ENCODE measurements at places on chromosomes 11 and 22.

GRCh38 chr11:65454311-65454695 is 31.7 kb downstream of the NEAT1 start:
- no peak for DNase-seq

DNA sequence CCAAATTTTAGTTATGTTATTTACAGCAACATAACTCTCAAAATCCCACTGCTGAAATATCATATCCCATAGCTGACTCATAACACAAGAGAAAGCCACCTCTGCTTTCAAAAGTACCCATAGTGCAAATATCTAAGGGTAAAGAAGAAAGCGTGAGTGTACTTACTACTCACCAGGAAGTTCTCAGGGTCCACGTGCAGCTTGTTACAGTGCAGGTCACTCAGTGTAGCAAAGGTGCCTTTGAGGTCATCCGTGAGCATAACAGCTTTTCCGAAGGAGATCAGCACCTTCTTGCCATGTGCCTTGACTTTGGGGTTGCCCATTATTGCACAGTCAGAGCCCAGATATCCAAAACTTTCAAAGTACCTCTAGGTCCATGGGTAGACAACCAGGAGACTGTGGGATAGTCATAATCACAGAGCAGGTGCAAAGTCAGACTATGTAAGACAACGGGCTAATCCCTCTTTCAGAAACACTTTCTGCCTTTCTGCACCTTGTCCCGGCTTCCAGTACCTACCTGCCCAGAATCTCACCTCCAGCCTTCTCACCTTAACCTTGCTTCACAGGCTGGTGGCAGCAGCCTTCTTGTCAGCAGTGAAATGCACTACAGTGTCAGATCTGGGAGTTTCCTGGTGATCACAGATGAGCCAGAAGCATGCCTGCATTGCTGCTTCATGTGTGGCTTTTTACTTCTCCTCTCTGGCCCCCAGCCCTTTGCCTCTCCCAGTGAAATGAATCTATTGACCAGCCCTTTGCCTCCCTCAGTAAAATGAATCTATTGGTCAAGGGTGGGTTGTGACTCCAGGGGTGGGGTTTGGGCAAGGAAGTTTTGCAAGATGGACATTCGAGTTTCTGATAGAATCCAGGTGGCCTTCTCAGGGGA is 6.5 kb downstream of the HBG1 start:
- no peak for DNase-seq

DNA sequence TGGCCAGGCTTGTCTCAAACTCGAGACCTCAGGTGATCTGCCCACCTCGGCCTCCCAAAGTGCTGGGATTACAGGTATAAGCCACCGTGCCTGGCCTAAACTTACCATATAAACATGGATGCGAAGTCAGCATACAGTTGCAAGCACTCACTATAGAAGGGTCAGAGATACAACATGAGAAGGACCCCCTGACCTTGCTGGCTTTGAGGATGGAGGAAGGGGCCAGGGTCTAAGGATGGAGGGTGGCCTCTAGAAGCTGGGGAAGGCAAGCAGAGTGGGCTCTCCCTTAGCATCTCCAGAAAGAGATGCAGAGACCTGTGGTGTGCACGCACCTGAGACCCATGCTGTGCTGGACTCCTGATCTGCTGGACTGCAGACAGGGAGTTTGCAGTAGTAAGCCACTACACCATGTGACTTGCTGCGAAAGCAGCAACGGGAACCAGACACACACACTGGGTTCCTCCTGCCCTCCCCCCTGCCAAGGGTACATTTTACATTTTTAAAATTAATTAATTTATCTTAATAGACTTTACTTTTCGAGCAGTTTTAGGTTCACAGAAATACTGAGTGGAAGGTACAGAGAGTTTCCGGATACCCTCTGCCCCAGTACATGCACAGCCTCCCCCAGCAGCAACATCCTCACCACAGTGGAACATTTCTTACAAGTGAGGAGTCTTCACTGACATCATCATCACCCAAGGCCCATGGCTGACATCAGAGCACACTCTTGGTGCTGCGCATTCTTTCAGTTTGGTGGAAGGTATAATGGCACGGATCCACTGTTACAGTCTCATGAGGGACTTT is 170.1 kb upstream of the B3GAT1 start:
- no peak for DNase-seq

GRCh38 chr22:37898441-37899181 is 7.5 kb upstream of the MICALL1 start:
- DNase-seq, result no peak

DNA sequence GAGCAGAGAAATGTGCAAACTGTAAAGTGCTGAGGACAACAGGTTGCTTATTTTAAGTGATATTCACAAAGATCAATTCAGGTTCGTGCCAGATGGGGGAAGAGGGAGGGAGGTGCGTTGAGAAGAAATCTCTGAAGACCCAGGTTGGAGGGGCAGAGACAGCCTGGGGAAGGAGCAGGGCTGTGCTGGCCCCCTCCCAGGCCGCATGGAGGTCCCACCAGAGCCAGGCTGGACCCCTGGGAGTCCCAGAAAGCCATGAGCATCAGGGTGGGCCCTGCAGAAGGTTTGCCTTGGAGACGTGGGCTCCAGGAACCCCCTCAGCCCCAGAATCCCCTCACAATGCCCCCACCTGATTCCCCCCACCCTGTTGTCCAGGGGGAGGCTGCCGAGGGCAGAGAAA is 47.4 kb downstream of the IGLL1 start:
- no peak for DNase-seq

GRCh38 chr11:2772544-2773031 is 72.8 kb upstream of the KCNQ1OT1 start:
- peak; percentile 27 for DNase-seq

DNA sequence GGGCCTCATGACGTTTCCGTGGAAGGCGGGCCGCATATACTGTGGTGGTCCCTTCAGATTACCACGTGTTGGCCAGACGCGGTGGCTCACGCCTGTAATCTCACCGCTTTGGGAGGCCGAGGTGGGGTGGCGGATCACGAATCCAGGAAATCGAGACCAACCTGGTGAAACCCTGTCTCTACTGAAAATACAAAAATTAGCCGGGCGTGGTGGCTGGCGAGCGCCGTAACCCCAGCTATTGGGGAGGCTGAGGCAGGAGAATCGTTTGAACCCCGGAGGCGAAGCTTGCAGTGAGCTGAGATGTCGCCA is 853 bp upstream of the DENND6B start:
- DNase-seq, result no peak

GRCh38 chr11:130617001-130617400 is 168.6 kb downstream of the ADAMTS15 start:
- no peak for DNase-seq

- DNase-seq, result no peak
These were observed 10.7 kb upstream of the SESN3 start for GRCh38 chr11:95241681-95242081.

GRCh38 chr22:32501836-32502752 is 27.5 kb downstream of the FBXO7 start:
- DNase-seq, result no peak

- DNase-seq, result no peak
These were observed 75.8 kb downstream of the PDE2A start for GRCh38 chr11:72598466-72598865.

DNA sequence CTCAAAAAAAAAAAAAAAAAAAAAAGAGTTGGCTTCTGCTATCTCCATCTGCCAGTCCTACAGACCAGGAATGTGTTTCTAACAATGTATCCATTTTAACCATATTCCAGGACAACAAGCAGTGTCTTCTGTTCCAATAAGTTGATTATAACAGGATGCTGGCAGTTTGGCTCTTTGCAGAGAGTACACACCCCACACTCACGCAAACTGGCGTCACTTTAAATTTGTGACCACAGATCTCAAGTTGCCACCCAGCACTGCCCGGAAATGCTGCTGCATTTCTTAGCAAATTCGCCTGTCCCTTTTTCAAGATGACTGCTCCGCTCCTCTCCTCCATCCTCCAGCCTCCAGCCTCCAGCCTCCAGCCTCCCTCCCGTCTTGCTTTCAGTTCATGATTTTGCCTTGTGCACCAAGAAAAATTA is 44.3 kb downstream of the SCGB1A1 start:
- DNase-seq, result no peak

GRCh38 chr22:22973336-22973735 is 85.7 kb downstream of the IGLL5 start:
- DNase-seq, result no peak

- no peak for DNase-seq
These were observed 58.6 kb downstream of the DSCAML1 start for GRCh38 chr11:117738246-117738957.

GRCh38 chr11:7513234-7514098 is at the start of gene PPFIBP2:
Gene PPFIBP2 (plus strand): TSS chr11:7513999. CDS start chr11:7549476, 35,477 bp downstream.
- DNase-seq, result peak; percentile 70

DNA sequence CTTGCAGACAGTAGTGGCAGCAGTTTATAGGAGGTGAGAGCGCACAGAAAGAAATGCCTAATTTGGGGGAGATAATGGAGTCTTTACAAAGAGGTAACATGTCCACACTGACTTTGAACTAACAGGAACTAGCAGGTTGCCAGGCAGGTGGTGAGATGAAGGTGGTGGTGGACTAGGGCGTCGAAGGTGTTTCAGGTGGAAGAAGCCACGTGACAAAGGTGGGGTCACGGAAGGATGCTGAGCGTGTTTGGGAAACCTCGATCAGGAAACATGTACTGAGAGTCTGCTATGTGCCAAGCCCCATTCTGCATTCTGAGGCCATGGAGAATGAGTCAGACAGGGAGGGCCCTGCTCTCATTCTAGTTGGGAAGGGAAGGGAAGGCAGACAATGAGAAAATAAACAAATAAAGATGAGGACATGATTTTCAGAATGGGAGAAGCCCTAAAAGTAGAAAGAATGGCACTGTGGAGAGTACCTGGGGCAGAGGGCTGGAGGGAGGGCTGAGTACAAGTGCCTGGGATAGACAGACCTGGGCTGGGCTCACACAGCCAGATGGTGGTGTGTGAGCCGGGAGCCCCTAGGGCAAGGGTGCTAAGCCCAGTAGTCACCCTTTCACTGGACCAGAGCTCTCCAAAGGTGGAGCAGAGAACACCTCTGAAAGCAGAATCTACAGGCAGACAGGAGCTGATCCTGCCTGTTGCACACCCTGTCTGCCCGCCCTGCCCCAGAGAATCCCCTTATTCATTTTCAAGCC is 16.2 kb upstream of the NNMT start:
- no peak for DNase-seq

Data from stimulated activated CD8-positive, alpha-beta memory T cell treated with anti-CD3 and anti-CD28 coated beads, Interleukin-2, amount 100 ng/mL, for 48 hours (primary cell).